ENCODE measurements at places on chromosomes 7 and 10. TPM values are rescaled to one million over a fixed set of nuclear protein-coding genes. Genes with fewer than 3 reads are reported as not detected.

Gene MACROH2A2
- total RNA-seq = 22.9 TPM

Gene CPN1
- 0.69 TPM for total RNA-seq

DNA sequence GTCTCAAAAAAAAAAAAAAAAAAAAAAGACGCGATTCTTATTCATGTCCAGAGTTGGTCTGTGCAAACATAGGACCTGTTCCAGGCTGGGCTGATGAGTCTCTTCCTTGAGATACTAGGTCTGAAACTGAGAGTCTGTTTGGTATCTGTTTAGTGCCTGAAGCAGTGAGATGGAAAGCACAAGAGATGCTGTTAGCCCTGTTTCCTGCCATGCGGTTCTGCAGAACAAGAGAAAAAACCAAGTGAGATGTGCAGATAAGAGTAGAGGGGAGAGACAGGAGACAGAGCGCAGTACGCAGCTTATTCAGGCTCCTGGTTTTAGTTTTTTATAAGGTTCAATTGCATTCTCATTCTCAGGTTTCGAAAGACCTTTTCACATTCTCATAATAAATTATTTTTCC lies 85.8 kb upstream of the PRKCQ start:
- H3K4me1 ChIP-seq = no peaks in the 10 kb centered on the region
- no peak for DNase-seq
- H3K27ac ChIP-seq = no peak overlapping the region
- no peaks in the 10 kb centered on the region for H3K27me3 ChIP-seq

DNA sequence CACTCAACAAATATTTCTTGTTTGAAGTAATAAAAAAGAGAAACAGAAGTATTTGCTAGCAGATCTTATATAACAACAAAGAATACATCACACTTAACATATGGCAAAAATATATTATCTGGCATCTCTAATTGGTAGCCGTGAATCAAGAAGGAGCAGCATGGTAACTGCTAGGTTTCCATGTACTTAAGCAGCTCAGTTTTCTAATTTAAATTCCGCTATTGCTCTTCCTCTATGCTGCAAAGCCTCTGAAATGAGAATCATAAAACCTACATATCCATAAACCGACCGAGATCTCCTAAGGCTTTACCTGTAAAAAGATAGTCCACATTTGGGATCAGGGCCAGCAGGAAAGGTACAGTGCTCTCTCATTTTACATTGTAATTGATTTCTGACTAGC lies 76.6 kb upstream of the PTPRZ1 start:
- peak; percentile 57 for DNase-seq
- no peaks in the 10 kb centered on the region for H3K4me1 ChIP-seq
- H3K27me3 ChIP-seq = no peaks in the 10 kb centered on the region
- H3K4me3 ChIP-seq = no peak overlapping the region

- H3K36me3 ChIP-seq = no peaks in the 10 kb centered on the region
- peak overlapping the region; percentile 81 for H3K27ac ChIP-seq
- no peaks in the 10 kb centered on the region for H3K27me3 ChIP-seq
- peak; percentile 57 for DNase-seq
- H3K4me3 ChIP-seq = peak overlapping the region; percentile 86
Measured at GRCh38 chr7:90596671-90597562, 796 bp downstream of the CDK14 start.

- no peak overlapping the region for H3K4me3 ChIP-seq
- H3K36me3 ChIP-seq = no peaks in the 10 kb centered on the region
- H3K27me3 ChIP-seq = no peaks in the 10 kb centered on the region
Measured at GRCh38 chr7:102856036-102856435, 56.8 kb upstream of the LRRC17 start.

GRCh38 chr7:54946271-54946670 lies 72.5 kb upstream of the EGFR start:
- no peak for DNase-seq
- no peak overlapping the region for H3K27ac ChIP-seq
- no peaks in the 10 kb centered on the region for H3K27me3 ChIP-seq
- H3K36me3 ChIP-seq = no peaks in the 10 kb centered on the region

DNA sequence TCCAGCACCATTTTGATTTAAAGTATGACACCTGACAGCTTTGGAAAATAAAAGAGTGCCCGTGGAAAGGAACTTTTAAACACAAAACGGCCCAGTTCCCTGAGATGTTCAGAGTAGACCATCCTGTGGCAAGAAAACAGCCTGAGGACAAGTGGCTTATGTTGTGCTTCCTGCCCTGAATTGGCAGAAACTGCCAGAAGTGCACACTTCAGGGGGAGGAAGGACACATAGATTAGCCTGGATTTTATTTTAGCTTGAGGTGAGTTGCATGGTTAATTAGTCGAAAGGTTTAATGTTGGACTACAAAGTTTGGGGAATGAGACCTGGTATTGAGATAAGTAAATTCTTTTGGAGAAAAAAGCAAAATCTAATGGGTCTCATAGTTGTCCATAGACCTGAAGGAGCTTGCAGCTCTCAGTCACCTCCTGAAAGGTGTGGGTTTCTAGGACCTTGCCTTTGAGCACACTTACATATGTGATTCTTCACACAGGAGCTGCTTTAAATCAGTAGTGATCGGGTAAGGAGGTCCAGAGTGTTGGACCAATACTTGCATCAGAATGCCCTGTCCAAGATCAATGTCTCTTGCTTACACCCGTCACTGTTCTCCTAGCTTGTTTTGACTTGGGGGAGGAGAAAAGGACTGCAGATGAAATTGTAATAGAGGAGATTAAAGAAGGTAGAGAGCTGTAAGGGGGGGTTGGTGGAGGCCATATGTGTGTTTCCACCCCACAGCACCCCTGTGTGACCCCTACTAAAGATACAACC lies 4.9 kb downstream of the ITIH2 start:
- H3K36me3 ChIP-seq = no peaks in the 10 kb centered on the region
- no peak overlapping the region for H3K4me3 ChIP-seq
- DNase-seq = no peak
- H3K4me1 ChIP-seq = no peaks in the 10 kb centered on the region
- no peaks in the 10 kb centered on the region for H3K27me3 ChIP-seq

GRCh38 chr10:89526358-89526757 lies 9.0 kb downstream of the SLC16A12 start:
- H3K27me3 ChIP-seq = no peaks in the 10 kb centered on the region
- DNase-seq = no peak
- H3K4me3 ChIP-seq = no peak overlapping the region

Gene OPN4
- not detected for total RNA-seq

DNA sequence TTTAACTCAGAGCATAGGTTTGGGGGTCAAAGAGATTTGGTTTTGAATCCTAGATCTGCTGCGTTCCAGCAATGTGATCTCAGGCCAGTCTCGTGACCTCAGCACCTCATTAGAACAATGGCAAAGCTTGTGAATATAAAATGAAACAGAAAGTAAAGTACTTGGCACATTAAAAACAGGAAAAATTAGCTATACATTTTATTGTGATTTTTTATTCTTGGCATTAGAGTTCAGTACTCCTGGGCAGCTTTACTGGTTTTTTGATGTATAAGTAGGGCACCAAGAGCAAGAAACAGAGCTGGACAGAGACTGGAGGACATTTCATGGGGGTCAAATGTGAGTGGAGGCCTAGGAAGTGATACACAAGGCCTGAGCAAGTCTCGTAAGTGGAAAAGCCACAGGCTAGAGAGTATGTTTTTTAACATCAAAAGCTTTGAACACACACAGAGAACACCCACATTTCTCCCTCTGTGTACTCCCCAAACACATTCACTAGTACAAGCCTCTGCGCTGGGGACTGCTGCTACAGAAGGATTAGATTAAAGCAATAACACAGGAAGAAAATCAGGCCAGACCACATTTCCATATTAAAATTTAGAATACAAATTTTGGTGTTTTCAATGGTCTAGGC lies 157.2 kb upstream of the SLC25A13 start:
- H3K36me3 ChIP-seq = no peaks in the 10 kb centered on the region
- H3K4me3 ChIP-seq = no peak overlapping the region
- DNase-seq = no peak

Gene DNAH11
- 16.8 TPM for total RNA-seq

Gene TBXAS1
- total RNA-seq = 11.9 TPM

GRCh38 chr10:73873838-73874215 lies 528 bp downstream of the CAMK2G start:
- H3K36me3 ChIP-seq = peaks cover 29% of the 10 kb centered on the region
- H3K27ac ChIP-seq = no peak overlapping the region
- peaks cover 49% of the 10 kb centered on the region for H3K4me1 ChIP-seq

DNA sequence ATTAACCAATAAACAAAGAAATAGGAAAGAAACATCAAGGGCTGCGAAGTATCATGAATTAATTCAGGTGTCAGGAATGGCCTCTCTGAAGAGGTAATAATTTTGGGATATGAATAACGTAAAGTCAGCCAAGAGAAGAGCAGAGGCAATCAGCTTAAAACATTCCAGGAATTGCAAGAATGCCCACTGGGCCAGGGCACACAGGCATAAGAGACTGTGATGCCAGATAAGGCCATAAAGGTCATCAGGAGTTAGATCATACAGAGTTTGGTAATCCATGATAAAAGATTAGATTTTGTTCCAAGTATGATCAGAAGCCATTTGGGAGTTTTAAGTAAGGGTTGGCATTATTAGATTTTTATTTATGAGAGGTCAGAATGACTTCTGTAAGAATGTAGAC lies 53.2 kb upstream of the ABCB4 start:
- no peak overlapping the region for H3K4me3 ChIP-seq
- H3K27me3 ChIP-seq = no peaks in the 10 kb centered on the region
- DNase-seq = no peak
- H3K4me1 ChIP-seq = no peaks in the 10 kb centered on the region
- H3K36me3 ChIP-seq = no peaks in the 10 kb centered on the region

GRCh38 chr10:33618196-33618595 lies 283.7 kb upstream of the NRP1 start:
- H3K36me3 ChIP-seq = no peaks in the 10 kb centered on the region
- no peak overlapping the region for H3K4me3 ChIP-seq
- no peaks in the 10 kb centered on the region for H3K27me3 ChIP-seq
- no peak overlapping the region for H3K27ac ChIP-seq
- no peak for DNase-seq
- H3K4me1 ChIP-seq = peaks cover 3% of the 10 kb centered on the region

DNA sequence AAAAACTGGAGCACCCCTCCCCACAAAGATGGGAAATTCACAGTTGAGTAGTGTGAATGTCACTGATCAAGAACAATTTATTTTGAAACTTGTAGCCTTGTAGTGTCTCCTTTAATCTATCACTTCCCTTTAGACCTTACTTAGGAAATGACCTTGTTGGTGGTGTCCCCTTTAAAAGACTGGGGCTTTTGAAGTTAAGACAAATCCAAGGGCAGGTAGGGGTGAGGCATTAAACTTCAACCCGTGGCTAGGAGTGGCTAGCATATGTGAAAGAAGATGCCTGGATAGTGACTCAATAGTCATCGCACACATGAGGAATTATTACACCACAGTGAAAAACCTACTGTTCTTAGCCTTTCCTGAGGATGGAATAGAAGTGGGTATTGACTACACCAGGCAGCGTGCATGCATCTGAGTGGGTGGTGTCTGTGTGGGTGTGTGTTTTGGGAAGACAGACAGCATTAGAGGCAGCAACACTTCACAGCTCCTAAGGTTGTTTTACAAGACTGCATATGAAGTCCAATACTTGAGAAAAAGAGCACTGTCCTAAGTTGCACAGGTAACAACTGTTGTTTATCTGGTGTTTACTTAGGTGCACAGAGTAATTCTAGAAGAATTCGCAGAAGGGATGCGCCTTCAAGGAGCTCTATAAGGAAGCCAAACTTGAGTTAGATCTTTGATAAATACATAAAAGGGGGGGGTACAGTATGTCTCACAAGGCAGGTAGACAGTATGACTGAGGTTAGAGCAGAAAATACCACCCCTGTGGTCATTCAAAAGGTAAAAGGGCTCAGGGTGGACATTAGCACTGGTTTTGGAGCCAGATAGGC lies 32.9 kb downstream of the ABLIM1 start:
- no peak overlapping the region for H3K27ac ChIP-seq
- peaks cover 4% of the 10 kb centered on the region for H3K4me1 ChIP-seq
- H3K4me3 ChIP-seq = no peak overlapping the region
- no peak for DNase-seq

GRCh38 chr7:74023092-74023536 lies 4.9 kb upstream of the ELN start:
- peaks cover 2% of the 10 kb centered on the region for H3K27me3 ChIP-seq
- H3K4me1 ChIP-seq = peaks cover 36% of the 10 kb centered on the region
- H3K4me3 ChIP-seq = no peak overlapping the region
- DNase-seq = no peak
- H3K36me3 ChIP-seq = no peaks in the 10 kb centered on the region
- H3K27ac ChIP-seq = no peak overlapping the region

GRCh38 chr10:48796713-48797245 lies 112.1 kb downstream of the WDFY4 start:
- no peaks in the 10 kb centered on the region for H3K36me3 ChIP-seq
- no peak overlapping the region for H3K4me3 ChIP-seq
- H3K27ac ChIP-seq = no peak overlapping the region
- no peaks in the 10 kb centered on the region for H3K4me1 ChIP-seq
- no peak for DNase-seq
- H3K27me3 ChIP-seq = no peaks in the 10 kb centered on the region

GRCh38 chr10:29409241-29410054 lies 120.6 kb downstream of the LYZL1 start:
- peak overlapping the region; percentile 68 for H3K27ac ChIP-seq
- no peak for DNase-seq
- H3K36me3 ChIP-seq = no peaks in the 10 kb centered on the region
- peak overlapping the region; percentile 74 for H3K4me3 ChIP-seq
- H3K4me1 ChIP-seq = peaks cover 10% of the 10 kb centered on the region

GRCh38 chr7:138887085-138887710 lies 89.2 kb upstream of the ATP6V0A4 start:
- no peaks in the 10 kb centered on the region for H3K27me3 ChIP-seq
- H3K4me1 ChIP-seq = peaks cover 19% of the 10 kb centered on the region
